ENCODE measurements at places on chromosomes 2 and 18. TPM values are rescaled to one million over a fixed set of nuclear protein-coding genes. Genes with fewer than 3 reads are reported as not detected.
A peak's percentile ranks its signal among the peaks of the same experiment; 100 is the strongest.

- H3K27me3 ChIP-seq: no peaks in the 10 kb centered on the region
- peaks cover 5% of the 10 kb centered on the region for H3K4me1 ChIP-seq
- no peaks in the 10 kb centered on the region for H3K36me3 ChIP-seq
- H3K27ac ChIP-seq: no peak overlapping the region
- DNase-seq: no peak
Observed at GRCh38 chr2:220282236-220282635, 654.8 kb downstream of the SLC4A3 start.

DNA sequence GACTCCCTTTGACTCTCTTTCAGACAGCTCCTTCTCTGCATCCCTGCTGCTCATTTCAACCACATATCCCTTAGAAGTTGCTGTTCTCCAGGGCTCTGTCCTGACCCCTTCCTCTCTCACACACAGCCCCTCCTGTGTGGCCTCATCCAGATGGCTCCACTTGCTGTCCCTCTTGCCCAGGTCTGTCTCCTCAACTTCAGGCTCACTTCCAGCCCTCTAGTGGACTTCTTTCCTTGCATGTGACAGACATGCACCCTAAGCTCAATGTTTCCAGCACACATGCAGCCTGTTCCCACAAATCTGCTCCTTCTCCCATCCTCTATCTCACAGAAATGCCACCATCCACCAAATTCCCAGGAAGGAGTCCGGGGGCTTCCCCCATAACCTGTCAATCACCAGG lies 9.0 kb upstream of the MRPL19 start:
- DNase-seq: no peak
- no peaks in the 10 kb centered on the region for H3K27me3 ChIP-seq
- no peak overlapping the region for H3K4me3 ChIP-seq
- peaks cover 9% of the 10 kb centered on the region for H3K4me1 ChIP-seq
- no peaks in the 10 kb centered on the region for H3K36me3 ChIP-seq
- no peak overlapping the region for H3K27ac ChIP-seq

GRCh38 chr2:8352296-8352695 lies 329.6 kb upstream of the ID2 start:
- no peaks in the 10 kb centered on the region for H3K27me3 ChIP-seq
- no peaks in the 10 kb centered on the region for H3K36me3 ChIP-seq
- no peaks in the 10 kb centered on the region for H3K4me1 ChIP-seq

GRCh38 chr2:232567721-232568120 lies 17.2 kb downstream of the EIF4E2 start:
- no peaks in the 10 kb centered on the region for H3K27me3 ChIP-seq
- peaks cover 88% of the 10 kb centered on the region for H3K36me3 ChIP-seq
- H3K27ac ChIP-seq: no peak overlapping the region
- DNase-seq: no peak
- no peak overlapping the region for H3K4me3 ChIP-seq

DNA sequence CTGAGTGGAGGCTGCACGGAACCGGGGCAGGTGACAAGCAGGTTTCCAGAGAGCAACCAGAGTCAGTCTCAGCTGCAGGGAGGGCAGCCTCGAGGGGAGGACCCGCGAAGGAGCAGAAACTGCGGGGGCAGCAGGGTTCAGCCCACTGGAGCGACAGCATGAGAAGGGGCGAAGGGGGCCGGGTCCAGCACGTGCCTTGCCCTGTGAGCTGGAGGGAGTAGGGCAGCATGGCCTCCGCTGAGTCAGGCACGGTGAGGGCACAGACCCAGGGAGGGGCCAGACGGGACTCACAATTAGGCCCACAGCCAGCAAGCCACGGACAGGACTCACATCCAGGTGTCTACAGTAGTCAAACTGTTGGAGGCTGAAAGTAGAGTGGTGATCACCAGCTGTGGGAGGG lies 22.7 kb upstream of the ATP9B start:
- H3K4me3 ChIP-seq: no peak overlapping the region
- H3K4me1 ChIP-seq: no peaks in the 10 kb centered on the region
- H3K27me3 ChIP-seq: peaks cover 3% of the 10 kb centered on the region
- no peak overlapping the region for H3K27ac ChIP-seq
- no peaks in the 10 kb centered on the region for H3K36me3 ChIP-seq
- no peak for DNase-seq

GRCh38 chr18:32934201-32934600 lies 161.4 kb upstream of the KLHL14 start:
- no peak overlapping the region for H3K27ac ChIP-seq
- no peak overlapping the region for H3K4me3 ChIP-seq
- H3K27me3 ChIP-seq: no peaks in the 10 kb centered on the region
- no peak for DNase-seq

DNA sequence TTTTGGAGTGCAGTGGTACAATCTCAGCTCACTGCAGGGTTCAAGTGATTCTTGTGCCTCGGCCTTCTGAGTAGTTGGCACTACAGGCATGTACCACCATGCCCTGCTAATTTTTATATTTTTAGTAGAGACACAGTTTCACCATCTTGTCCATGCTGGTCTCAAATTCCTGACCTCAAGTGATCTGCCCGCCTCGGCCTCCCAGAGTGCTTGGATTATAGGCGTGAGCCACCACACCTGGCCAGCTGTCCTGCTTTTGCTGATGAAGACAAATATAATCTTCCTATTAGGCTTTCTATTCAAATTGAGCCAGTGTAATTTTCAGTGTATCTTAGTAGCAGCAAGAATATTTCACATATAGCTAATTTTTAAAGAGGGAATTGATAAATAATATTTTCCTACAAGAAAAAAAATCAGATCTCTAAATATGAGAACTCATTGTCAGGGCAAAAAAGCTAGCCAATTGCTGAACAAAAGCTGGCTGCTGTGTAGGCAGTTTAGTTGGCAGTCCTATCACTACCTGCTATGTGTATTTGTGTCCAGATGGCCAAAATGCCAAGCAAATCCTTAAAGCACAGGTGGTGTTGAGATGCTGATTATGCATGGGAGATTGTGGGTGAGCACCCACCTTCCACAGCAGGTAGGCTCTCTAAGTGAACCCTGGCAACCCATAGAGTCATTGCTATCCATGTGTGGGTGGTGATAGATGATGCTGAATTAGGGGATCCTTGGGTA lies 60.8 kb upstream of the STAM2 start:
- DNase-seq: no peak
- no peaks in the 10 kb centered on the region for H3K36me3 ChIP-seq
- H3K4me3 ChIP-seq: no peak overlapping the region

DNA sequence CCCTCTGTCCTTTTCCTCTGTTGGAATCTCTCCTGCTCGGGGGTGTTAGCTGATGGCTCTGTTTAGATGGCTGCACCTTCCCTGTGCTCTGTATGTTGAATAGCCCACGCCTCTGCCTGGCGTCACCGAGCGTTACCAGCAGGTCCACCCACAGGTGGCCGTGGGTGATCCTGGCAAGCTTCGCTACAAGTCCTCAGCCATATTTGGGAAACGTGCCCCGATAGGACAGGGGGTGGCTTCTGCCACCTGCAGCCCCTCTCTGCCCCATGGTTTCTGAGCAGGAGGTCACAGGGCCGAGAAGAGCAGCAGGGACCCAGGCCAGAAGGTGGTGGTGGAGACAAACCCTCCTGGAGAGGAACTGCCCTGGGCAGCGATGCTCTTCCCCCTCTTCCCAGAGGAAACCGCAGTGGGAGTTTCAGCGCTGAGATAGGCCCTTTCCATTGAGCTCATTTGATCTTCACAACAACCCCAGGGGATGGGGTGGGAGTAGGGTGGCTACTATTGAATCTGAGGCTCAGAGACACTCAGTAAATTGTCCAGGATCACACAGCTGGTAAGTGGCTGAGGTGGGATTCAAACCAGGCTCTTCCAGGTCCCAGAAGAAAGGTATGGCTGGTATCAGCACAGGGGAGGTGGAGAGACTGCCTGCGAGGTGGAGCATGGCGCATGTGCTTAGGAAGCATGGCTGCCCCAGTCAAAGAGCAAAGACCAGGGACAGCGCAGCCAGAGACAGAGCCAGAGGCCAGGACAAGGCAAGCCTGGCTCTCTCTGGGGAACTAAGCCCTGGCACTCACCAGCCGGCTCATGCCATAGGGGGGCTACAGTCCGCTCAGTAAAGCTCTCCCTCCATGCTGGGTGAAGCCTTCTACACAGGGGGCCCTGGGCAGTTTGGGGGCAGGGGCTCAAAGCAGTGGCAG lies 15.0 kb downstream of the NGEF start:
- H3K36me3 ChIP-seq: no peaks in the 10 kb centered on the region
- no peak overlapping the region for H3K4me3 ChIP-seq
- H3K4me1 ChIP-seq: no peaks in the 10 kb centered on the region
- H3K27me3 ChIP-seq: no peaks in the 10 kb centered on the region
- DNase-seq: no peak

- H3K36me3 ChIP-seq: peaks cover 20% of the 10 kb centered on the region
- peaks cover 33% of the 10 kb centered on the region for H3K4me1 ChIP-seq
- H3K4me3 ChIP-seq: no peak overlapping the region
- H3K27me3 ChIP-seq: peaks cover 24% of the 10 kb centered on the region
Observed at GRCh38 chr2:120348737-120349439, 3.0 kb downstream of the INHBB start.

DNA sequence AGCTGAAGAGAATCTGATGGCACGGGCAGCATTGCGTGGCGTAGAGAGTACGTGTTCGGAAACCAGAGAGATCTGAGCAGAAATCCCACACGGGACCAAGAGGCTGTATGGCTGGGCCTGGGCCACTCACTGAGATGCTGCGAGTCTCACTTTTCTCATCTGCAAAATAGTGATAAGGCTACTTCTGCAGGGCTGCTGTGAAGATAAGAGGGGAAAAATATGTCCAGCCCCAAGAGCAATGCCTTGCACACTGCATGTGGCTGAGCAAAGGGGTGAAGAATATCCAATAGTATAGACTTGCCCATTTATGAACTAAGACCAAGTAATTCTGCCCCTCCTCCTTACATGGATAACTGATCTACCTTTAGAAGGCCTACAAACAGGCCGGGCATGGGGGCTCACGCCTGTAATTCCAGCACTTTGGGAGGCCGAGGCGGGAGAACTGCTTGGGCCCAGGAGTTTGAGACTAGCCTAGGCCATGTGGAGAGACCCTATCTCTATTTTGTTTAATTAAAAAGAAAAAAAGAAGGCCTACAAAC lies 3.1 kb downstream of the FECH start:
- H3K36me3 ChIP-seq: peaks cover 8% of the 10 kb centered on the region
- no peak overlapping the region for H3K4me3 ChIP-seq
- H3K27me3 ChIP-seq: no peaks in the 10 kb centered on the region
- H3K27ac ChIP-seq: no peak overlapping the region
- no peak for DNase-seq
- peaks cover 14% of the 10 kb centered on the region for H3K4me1 ChIP-seq

GRCh38 chr2:219018726-219019125 lies 22.6 kb downstream of the CFAP65 start:
- no peaks in the 10 kb centered on the region for H3K4me1 ChIP-seq
- H3K27me3 ChIP-seq: peaks cover 16% of the 10 kb centered on the region
- no peak overlapping the region for H3K4me3 ChIP-seq
- no peak overlapping the region for H3K27ac ChIP-seq
- no peak for DNase-seq

DNA sequence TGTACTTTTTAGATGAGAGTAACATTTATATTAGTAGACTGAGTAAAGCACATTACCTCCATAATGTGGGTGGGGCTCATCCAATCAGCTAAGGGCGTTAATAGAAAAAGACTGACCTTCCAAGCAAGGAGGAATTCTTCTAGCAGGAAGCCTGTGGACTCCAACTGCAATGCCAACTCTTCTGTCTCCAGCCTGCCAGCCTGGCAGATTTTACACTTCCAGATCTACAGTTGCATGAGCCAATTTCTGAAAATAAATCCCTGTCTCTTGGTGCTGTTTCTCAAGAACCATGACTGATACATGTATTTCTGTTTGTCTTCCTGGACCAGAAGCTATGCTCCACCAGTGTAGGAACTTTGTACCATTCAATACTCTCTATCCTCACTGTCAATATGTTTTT lies 69.0 kb upstream of the LMAN1 start:
- no peak overlapping the region for H3K27ac ChIP-seq
- H3K27me3 ChIP-seq: no peaks in the 10 kb centered on the region
- no peaks in the 10 kb centered on the region for H3K36me3 ChIP-seq

DNA sequence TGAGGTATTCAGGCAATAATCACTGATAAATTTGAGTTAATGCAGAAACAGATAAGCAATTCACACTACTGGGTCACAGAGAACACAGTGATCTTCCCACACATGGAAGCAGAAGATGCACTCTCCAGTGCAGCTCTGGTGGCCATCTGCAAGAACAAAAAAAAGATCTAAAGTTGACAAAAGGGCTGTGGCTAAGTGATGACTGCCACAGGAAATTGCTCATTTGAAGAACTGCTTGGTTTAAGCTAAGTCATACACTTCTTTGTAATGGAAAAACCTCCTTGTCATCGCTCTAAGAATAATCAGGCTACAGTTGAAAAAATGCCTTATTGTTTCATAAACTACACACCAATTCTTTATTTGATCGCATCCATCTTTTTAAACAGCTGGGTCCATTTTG lies 115.1 kb downstream of the DTNB start:
- no peaks in the 10 kb centered on the region for H3K27me3 ChIP-seq
- no peak for DNase-seq
- H3K4me1 ChIP-seq: no peaks in the 10 kb centered on the region
- no peak overlapping the region for H3K4me3 ChIP-seq
- no peak overlapping the region for H3K27ac ChIP-seq

GRCh38 chr18:48348739-48349138 lies 60.4 kb downstream of the ZBTB7C start:
- peaks cover 4% of the 10 kb centered on the region for H3K4me1 ChIP-seq
- no peak overlapping the region for H3K4me3 ChIP-seq
- no peak overlapping the region for H3K27ac ChIP-seq
- no peaks in the 10 kb centered on the region for H3K36me3 ChIP-seq
- DNase-seq: peak; percentile 27

GRCh38 chr2:19300961-19301360 lies 57.5 kb downstream of the OSR1 start:
- H3K27me3 ChIP-seq: no peaks in the 10 kb centered on the region
- H3K36me3 ChIP-seq: no peaks in the 10 kb centered on the region
- no peaks in the 10 kb centered on the region for H3K4me1 ChIP-seq
- H3K4me3 ChIP-seq: no peak overlapping the region

DNA sequence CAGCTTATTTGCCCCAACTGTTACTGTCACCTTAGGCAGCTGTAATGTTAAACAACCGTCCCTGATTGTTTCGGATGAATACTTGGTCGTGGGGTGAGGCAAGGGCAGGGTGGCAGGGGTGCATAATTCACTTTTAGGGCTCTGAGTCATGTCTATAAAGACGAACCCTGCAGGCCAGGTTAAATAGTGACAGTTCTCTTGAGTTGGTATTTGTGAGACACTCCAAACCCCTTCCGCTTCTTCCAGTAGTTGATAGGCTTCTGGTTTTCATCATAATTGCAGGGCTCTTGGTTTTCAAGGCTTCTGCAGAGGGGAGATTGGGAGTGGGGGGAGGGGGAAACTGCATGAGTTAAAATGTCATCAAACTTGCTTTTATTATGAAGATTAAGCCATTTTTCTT lies 97.2 kb upstream of the TSPYL6 start:
- H3K4me1 ChIP-seq: no peaks in the 10 kb centered on the region
- no peak overlapping the region for H3K27ac ChIP-seq
- no peak for DNase-seq
- no peaks in the 10 kb centered on the region for H3K36me3 ChIP-seq
- H3K27me3 ChIP-seq: no peaks in the 10 kb centered on the region

- no peak overlapping the region for H3K27ac ChIP-seq
- DNase-seq: no peak
- H3K27me3 ChIP-seq: no peaks in the 10 kb centered on the region
- no peak overlapping the region for H3K4me3 ChIP-seq
Observed at GRCh38 chr18:27094621-27095020, 90.5 kb downstream of the CHST9 start.

NOSTRIN gene
- total RNA-seq: 7.2 TPM

KCNE4 gene
- total RNA-seq: 0.64 TPM

GAL3ST2 gene
- total RNA-seq: not detected

RNF25 gene
- 42.6 TPM for total RNA-seq

RHOB gene
- total RNA-seq: 404 TPM

CLEC4F gene
- total RNA-seq: 0.76 TPM

TWIST2 gene
- total RNA-seq: 72.7 TPM
